ENCODE measurements at places on chromosomes 6 and 20.

- DNase-seq = no peak
Observed at GRCh38 chr6:118770835-118771234, 119.4 kb upstream of the CEP85L start.

- DNase-seq = no peak
Observed at GRCh38 chr20:63895952-63896263, 982 bp downstream of the DNAJC5 start.

GRCh38 chr20:2140561-2140960 is 38.9 kb downstream of the STK35 start:
- peak; percentile 15 for DNase-seq

- DNase-seq = no peak
Observed at GRCh38 chr6:89069536-89070163, 10.9 kb upstream of the PNRC1 start.

GRCh38 chr6:141752677-141753076 is 380.0 kb upstream of the GJE1 start:
- no peak for DNase-seq

- no peak for DNase-seq
Observed at GRCh38 chr6:129748901-129749748, 39.1 kb upstream of the ARHGAP18 start.

- DNase-seq = no peak
Observed at GRCh38 chr20:36802326-36803222, 29.0 kb upstream of the DSN1 start.

DNA sequence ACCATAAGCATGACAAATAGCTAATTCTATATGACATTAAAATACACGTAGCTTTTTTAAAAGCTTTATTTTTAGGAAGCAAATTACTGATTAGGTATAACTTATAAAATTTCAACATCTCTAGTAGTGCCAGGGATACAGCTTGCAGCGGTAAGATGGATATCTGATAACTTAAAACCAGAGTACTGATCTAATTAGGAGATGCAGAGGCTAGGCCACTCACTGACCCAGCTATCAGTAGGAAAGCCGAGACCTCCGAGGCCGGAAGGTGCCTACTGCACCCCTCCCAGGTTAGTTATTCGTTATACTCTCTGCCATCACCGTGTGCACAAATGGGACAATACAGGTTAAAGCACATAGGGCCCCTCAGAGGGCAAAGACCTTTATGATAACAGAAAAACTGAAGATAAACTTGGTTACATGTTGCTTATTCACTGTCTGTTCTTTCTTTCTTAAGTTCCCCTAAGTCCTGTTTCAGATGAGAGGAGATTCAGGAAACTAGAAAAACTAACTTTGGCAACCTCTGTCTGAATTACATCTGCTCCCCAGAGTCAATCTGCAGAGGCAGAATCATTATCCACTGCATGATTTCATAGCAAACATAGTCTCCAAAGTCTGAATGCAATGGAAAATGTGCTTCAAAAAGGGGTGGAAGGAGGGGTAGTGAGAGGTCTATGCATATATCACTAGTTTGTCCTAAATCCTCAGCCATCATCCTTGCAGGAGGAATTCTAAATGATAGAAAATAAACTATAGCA is 60.8 kb downstream of the RIPOR2 start:
- no peak for DNase-seq

- no peak for DNase-seq
Observed at GRCh38 chr6:120405947-120406346, 928.3 kb downstream of the TBC1D32 start.

DNA sequence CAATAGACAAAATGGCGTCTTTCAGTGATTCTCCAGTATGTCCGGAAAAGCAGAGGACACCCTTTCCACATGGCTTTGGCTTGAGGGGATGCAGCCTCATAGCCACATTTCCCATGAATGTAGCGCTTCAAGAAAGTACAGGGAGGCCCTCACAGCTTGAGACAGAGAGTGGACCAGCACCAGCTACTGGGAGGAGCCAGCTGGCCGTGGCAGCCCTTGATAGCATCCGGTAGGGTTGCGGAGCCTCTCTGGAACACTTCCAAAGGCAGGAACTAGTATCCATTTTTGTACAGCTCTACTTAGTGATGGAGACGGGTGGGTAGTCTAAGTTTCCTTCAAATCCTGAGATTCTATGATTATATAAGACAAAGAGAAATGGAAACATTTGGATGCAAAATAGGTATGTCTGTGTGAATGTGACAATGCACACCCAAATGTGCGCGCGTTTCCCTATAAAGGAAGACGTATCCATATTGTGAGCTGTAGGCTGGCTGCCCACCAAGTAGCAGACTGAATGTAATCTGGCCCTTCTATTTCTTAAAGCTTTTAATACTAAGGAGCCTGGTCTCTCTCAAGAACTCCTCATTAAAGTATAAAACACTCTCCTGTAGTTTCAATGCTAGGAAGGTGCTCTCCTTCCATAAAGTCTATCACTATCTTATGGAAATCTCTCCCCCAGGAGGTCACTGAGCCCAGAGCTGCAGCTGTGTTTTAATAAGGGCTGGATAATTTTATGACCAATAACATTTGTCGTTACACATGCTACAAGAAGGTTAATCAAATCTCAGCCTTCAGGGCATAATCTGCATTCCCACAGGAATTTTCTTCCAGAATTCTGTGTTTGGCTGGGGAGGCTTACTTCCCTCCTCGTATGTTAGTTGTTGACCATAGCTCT is 74.0 kb downstream of the SOBP start:
- DNase-seq = no peak

DNA sequence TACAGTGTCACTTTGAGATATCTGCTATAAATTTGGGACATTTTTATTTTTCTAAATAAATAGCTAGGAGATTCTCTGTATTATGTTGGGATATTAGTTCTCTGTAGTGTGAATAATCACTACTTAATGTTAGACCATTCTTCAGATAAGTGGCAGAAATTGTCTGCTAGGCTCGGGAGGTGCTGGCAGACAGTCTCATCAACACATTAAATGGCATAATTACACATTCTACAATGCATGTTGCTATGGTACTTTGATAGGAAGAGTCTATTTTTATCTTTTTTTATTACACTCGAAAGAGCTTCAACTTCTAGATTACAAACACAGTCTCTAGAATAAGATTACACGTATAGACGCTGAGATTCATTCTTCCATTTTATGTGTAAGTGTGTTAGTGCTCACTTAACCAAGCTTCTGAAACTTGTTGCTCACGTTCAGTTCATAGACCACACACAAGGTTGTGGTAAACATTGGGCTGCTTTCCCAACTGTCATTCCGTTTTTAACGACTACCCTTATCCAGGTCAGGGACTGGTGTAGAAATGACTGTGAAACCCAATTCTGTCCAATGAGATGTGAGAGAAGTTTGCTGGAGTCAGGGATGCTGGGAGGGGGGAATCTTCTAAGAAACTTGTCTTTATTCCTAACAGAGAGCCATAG is 78.6 kb downstream of the TPBG start:
- no peak for DNase-seq

DNA sequence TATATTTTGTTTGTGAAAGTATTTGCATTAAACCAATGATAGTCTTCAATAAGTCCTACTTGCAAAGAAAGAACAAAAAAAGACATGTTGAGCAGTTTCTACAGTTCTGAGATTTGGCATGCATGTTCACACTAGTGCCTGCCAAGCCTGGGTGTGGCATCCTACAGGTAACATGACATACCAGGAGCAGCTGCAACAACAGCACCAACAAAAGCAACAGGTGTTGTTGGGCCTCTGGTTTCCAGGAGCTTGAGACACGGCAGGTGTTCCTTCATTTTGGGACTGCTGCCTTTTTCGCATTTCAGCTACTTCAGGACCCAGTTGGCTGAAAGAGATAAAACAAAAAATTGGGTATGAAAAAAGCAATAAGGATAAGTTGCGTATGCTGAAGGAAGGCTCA is 41.2 kb upstream of the MTRF1L start:
- DNase-seq = no peak

- no peak for DNase-seq
Observed at GRCh38 chr6:44257753-44258324, 511 bp upstream of the SLC35B2 start.

GRCh38 chr20:31841928-31842327 is 3.5 kb downstream of the FOXS1 start:
- DNase-seq = no peak

DNA sequence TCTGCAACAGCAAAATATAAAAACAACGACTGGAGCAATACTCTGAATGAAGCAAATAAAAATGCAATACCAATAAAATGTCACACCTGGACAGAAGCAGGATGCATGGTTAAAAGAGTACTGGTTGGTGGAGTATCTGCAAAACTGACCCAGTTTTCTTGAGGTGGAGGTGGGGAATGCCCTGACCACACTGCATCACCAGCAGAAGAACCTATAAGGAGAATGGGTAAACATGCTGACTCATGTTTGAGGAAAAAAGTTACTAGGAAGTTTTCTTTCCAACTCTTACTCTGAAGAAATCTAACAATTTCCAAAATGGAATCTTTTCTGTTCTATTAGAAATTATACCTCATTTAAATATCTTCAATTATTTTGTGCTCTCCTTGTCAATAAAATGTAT is 43.6 kb downstream of the REPS1 start:
- DNase-seq = no peak

- DNase-seq = no peak
Observed at GRCh38 chr6:163438940-163439335, 24.4 kb downstream of the QKI start.

DNA sequence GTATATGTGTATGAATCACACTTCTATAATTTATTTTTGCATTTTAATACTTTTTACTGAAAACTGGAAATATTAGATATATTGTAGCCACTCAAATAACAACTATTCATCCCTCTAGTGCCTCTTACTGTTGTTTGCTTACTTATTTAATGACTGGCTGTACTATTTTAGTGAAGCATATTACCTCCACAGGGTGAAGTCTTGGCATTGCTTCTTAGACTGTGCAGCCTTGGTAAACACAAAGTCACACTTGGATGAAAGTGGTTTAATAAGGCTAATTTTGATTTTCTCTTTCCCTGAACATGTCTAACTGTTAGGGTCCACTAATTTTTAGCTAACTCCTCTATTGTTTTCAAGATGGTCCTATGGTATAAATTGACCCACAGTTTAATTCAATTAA is 1043.2 kb upstream of the ADGRB3 start:
- DNase-seq = no peak

GRCh38 chr20:17648791-17649730 is 33.0 kb downstream of the RRBP1 start:
- DNase-seq = no peak

- DNase-seq = no peak
Observed at GRCh38 chr20:7902879-7903278, 37.4 kb downstream of the HAO1 start.

- DNase-seq = no peak
Observed at GRCh38 chr6:155880900-155881299, 425.3 kb upstream of the NOX3 start.

DNA sequence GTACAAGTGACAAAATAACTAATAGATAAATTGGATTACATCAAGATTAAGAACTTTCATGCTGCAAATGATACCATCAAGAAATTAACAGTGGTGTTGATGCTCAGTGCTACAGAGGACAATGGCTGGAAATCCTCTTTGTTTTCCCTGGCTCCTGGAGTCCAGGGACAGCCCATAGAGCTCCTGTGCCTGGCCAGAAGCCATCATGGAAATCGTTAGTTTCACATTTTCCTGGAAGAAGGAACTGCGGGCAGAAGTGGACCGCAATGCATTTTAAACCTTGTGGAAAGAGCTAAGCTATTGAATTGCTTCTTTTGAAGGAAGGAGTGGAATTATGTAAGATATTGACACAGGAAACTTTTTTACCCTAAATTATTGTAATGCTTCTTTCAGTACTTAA is 276.0 kb downstream of the GJA1 start:
- DNase-seq = no peak

DNA sequence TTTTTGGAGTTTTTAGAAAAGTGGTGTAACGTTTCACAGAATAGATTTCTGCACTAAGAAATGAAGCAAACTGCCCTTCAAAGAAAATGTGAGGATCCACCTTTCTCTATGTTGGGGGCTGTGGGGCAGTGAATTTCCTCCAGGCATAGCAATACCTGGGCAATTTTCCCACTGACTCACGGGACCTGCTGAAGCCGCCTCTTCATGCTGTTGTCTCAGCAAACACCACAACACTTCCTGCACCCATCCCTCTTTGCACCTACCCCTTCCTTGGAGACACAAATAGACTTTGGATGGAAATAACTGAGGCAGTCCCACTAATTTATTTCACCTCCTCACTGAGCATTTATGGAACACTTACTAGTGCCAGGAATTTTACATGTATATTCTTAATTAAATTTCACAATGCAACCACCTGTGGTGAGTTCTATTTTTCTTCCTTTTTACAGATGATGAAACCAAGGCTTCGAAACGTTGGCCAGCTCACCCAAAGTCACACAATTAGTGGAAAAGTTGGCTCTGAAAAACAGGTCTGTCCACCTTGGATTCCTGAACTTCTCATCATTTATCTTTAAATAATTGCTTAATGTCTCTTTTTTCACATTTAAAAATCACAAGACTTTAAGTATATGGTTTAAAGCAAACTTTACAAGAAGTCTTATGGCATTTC is 17.2 kb upstream of the ADGRF1 start:
- no peak for DNase-seq

DNA sequence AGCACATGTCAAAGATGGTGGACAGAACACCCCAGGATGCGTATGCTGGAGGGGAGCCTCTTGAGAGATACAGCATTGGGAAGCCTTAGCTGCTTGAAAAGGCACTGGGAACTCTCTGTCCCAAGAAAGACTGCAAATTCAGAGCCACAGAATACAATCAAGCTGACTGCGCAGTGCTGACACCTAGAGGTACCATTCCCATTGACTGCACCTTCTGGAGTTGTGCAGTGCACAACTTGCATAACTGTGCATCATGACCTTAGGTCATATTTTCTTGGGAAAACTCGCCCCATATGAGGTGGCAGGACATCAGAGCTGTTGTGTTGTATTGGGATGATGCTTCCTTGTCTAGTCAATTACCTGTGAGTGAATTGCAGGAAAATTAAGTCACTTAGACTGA is 646.5 kb upstream of the NOX3 start:
- DNase-seq = no peak

- no peak for DNase-seq
Observed at GRCh38 chr6:56507517-56507916, 135.2 kb downstream of the DST start.

GRCh38 chr6:62516291-62517141 is 230.5 kb upstream of the KHDRBS2 start:
- no peak for DNase-seq

Data from NCI-H446 (cell line).